ENCODE measurements at places on chromosomes 6 and 20.

GRCh38 chr6:39221779-39222641 is 7.3 kb downstream of the KCNK5 start:
- no peak for DNase-seq

- DNase-seq, result no peak
Measured at GRCh38 chr20:745683-746301, 22.5 kb downstream of the SLC52A3 start.

DNA sequence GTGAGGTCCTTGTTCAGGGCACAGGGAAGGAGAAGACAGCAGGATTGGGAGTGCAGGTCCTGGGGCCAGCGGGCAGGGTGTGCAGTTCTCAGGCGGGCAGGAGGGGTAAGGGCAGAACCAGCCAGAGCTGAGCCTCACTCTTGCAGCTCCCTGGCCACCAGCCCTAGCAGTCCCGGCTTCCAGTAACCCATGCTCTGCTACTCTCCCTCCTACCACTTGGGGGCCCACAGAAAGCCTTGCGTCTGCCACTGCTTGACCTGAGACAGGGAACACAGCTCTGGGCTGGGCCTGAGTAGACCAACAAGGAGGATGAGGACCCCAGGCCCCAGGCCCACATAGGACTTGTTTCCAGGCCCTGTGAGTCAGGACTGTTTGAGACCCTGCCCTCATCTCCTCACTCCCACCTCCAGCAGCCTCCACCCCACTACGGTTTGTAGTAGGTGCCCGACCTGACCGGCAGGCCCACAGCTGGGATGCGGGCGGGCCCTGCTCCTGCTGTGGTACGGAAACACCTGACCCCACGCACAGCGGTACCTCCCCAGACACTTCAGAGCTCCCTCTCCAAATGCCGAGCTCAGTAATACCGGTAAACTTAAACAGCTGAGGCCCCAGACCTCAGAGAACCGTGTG is 39.2 kb downstream of the KCNK5 start:
- DNase-seq, result no peak

DNA sequence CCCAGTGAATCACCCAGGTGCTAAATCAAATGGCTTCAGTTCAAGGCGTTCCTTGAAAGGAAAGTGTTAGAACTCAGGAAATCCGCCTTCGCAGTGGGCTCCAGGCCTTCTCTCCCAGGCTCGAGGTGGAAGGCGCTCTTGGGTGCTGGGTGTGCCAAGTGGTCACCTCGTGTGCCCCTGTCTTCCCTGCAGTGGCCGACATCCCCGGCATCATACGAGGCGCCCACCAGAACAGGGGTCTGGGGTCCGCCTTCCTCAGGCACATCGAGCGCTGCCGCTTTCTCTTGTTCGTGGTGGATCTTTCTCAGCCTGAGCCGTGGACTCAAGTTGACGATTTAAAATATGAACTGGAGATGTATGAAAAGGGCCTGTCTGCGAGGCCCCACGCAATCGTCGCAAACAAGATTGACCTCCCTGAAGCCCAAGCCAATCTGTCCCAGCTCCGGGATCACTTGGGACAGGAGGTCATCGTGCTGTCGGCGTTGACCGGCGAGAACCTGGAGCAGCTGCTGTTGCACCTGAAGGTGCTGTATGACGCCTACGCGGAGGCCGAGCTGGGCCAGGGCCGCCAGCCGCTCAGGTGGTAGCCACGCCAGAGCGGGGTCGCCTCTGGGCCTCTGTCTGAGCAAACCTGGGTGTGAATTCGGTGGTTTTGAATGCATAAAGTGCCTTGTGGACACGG is 17.8 kb downstream of the MTG2 start:
- DNase-seq, result no peak

- DNase-seq, result peak; percentile 85
Measured at GRCh38 chr6:32190054-32190851, at the start of gene PBX2. Gene PBX2, minus strand, starts transcription at chr6:32190202. Its CDS starts 287 bp downstream, at chr6:32189915.

- DNase-seq, result no peak
Measured at GRCh38 chr6:129135451-129135850, 252.5 kb downstream of the LAMA2 start.
